ENCODE measurements at places on chromosomes 7 and 10.

- no peak for DNase-seq
These were observed 329.0 kb downstream of the RNLS start for GRCh38 chr10:88254091-88254490.

- DNase-seq, result peak; percentile 64
These were observed 28.7 kb downstream of the PNPLA8 start for GRCh38 chr7:108497082-108497725.

DNA sequence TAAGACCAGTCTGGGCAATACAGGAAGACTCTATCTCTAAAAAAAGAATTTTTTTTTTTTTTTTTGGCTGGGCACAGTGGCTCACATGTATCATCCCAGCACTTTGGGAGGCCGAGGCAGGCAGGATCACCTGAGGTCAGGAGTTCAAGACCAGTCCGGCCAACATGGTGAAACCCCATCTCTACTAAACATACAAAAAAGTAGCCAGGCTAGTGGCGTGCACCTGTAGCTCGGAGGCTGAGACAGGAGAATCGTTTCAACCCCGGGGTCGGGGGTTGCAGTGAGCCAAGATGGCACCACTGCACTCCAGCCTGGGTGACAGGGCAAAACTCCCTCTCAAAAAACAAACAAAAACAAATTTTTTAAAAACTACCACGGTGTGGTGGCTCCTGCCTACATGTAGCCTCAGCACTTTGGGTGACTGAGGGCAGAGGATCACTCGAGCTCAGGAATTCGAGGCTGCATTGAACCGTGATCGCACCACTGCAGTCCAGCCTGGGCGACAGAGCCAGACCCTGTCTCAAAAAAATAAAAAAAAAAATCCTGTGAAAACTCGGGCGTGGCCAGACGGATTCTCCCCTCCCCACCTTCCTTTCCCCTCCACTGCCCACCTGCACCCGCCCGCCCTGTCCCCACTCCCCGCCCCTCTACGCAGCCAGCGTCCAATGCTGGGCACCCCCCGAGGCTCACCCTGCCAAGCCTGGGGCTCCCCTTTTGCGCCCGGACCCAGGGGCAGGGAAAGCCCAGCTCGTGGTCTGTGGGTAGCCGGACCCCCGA lies 745 bp upstream of the ORAI2 start:
- no peak for DNase-seq

DNA sequence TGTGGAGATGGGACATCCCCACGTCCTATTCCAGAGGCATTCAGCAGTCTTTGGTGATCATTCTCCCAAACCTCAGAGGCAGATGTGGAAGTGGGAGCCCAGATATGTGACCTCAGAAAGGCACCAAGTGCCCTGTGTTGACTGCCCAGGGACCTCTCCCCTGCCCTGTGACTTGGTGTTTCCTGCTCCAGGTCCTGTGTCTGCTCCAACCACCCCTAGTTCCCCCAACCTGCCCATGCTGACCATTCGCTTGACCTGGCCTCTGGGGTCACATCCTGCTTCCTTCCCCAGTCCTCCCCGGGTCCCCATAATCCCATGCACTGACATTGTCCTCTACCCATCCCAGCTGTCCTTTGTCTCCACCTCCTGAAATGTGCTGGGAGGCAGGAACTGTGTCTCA lies 7.6 kb downstream of the CYP26A1 start:
- DNase-seq, result no peak

GRCh38 chr7:115008465-115009114 lies 86.7 kb downstream of the MDFIC start:
- no peak for DNase-seq

GRCh38 chr10:1597370-1598146 lies 139.8 kb downstream of the ADARB2 start:
- no peak for DNase-seq

GRCh38 chr7:23530405-23530804 lies 1.4 kb downstream of the TRA2A start:
- peak; percentile 34 for DNase-seq

GRCh38 chr7:30511973-30512662 lies 7.5 kb upstream of the GGCT start:
- DNase-seq, result no peak

- no peak for DNase-seq
These were observed 144.6 kb upstream of the COL1A2 start for GRCh38 chr7:94250124-94250523.

- DNase-seq, result no peak
These were observed 77.5 kb upstream of the SORCS3 start for GRCh38 chr10:104563548-104563947.

DNA sequence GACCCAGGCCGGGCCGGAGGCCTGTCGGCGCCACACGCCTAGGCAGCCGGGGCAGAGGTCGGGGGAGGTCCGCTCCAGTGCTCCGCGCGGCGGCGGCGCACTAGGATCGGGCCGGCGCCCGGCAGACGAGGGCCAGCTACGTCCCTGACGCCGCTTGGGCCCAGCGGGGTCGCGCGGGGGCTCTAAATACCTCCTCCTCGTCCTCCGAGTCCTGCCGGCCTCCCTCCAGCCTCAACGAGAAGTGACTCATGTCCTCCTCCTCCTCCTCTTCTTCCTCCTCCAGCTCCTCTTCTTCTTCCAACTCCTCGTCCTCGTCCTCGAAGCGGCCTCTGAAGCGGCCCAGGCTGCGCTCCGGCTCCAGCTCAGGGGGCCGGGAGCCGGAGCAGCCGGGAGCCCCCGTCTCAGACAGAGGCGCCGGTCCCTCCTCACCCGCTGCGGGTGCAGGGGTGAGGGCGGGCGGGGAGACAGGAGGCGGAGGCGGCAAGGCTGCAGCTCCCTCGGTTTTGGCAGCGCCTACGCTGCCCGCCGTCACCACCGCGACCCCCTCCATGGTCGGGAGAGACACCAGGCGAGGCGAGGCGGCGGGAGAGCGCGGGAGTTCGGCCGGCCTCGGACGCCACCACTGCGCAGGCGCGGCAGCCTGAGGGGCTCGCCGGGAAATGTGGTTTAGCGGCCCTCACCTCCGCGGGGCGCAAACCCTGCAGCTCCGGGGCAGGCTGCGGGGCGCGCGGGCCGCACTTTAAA lies at the start of gene PCGF6:
TSS of gene PCGF6 (minus strand) at position 624 of the 744 bp plus-strand sequence. CDS start at position 550, 74 bp downstream.
- peak; percentile 80 for DNase-seq

DNA sequence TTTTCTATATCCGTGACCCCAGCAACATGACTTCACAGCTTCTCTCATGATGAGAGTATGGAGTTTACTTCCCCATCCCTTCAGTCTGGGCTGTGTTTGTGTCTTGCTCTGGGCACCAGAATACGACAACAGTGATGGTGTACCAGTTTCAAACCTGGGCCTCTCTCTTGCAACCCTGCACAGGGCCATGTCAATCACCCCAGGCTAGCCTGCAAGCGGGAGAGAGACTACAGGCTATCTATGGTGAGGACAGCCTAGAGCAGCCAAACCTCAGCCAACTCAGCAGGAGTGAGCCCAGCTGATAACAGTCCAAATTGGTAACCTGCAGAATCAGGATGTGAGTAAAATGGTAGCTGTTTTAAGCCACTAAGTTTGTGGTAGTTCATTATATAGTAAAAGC lies 235.8 kb downstream of the CHCHD3 start:
- no peak for DNase-seq

DNA sequence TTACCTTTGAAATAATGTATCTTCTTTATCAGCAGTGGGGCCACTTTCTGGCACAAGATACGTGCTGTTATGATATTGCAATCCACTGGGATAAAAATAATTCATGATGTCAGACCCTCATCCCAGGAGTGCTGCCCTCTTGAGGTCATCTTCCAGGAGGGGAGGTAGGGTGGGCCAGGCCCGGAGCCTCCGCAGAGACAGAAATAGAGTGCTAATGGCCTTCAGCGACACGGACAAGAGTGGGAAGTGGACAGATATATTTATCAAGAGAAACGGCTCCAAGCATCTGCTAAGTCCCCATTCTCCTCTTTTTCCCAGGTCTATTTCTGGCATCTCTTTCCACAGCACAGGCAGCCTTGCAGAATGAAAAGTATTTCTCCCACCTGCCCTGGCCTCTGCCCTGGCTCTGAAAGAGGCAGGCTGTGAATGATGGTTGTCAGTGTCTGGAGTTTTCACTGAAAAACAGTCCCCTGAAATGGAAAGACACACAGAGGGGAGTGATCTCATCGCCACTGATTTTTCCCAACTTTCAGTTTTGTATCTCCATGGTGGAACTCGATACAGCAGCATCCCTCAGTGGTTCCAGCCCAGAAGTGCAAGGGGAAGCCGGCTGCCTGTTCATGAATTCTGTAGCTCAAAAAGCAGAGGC lies 251.7 kb upstream of the MYO3A start:
- no peak for DNase-seq

GRCh38 chr7:66152371-66153191 lies 37.9 kb downstream of the CRCP start:
- no peak for DNase-seq

- DNase-seq, result no peak
These were observed 15.5 kb downstream of the WAPL start for GRCh38 chr10:86506062-86506461.

GRCh38 chr7:2384354-2385243 lies 18.8 kb upstream of the CHST12 start:
- DNase-seq, result no peak

DNA sequence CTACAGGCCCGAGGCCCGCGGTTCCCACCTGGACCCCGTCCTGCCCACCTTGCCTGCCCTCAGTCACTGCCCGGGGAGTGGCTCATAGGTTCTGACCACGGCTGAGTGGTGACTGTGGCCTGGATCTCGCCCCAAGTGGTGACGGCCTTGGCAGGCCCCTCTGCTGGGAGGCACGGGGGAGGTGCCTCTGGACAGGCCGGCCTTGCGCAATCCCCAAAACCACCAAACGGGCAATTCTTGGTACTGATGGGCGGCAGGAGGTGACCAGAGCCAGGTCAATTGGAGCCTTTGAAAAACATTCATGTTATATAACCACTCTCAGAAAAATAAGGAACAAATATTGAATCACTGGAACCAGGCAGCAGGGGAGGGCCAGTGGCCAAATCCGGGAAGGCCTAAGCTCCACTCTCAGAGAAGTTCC lies 83.4 kb downstream of the PRKAG2 start:
- no peak for DNase-seq

- no peak for DNase-seq
These were observed 45.1 kb downstream of the PTN start for GRCh38 chr7:137298464-137298794.

GRCh38 chr10:30309403-30309802 lies 39.7 kb downstream of the MTPAP start:
- no peak for DNase-seq

DNA sequence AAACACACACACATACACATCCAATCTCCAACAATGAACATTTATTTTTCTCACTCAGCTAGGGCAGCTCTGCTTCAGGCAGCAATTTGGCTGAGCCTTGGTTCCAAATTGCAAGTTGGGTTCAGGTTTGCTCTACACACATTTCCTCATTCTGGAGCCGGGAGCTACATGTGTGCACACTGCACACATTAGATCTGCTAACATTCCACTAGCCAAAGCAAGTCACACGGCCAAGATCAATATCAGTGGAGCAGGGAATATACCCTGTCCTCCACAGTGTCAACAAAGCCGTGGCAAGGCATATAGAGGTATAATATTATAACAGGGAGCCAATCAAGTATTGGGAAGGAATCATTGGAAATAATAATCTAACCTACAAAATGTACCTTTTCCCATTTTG lies 57.5 kb upstream of the PPP1R3C start:
- DNase-seq, result no peak

- no peak for DNase-seq
These were observed 41.6 kb downstream of the FRMPD2 start for GRCh38 chr10:48232717-48233447.

DNA sequence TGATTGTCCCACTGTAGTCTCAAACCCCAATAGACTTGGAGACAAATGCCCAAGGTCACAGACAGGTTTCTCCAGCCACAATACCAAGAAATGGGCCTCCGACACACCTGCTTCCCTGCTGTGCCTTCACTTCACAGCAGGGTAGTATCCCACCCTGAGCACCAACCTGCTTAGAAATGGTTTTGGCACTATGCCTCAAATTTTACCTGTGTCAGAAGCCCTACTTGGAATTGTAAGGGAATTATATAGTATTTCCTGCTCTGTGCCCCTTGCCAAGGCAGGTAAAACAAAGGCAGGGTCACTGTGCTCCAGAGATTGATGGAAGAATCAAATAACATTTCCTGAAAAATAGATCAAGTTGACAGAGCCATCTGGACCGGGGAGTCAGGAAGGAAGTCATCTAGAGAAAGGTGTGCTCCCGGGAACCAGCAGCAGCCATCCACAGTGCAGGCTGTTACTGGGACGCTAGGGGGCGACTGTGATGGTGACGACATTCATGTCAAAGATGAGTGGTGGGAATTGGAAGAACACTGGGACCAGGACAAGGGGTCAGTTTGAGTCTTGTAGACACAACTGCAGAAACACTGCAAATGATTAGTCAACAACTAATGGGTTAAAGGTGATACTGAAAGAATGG lies 117.8 kb upstream of the AKR1E2 start:
- no peak for DNase-seq

GRCh38 chr10:28540145-28540544 lies 7.2 kb downstream of the WAC start:
- DNase-seq, result no peak

GRCh38 chr10:61452151-61452651 lies 980 bp downstream of the TMEM26 start:
- DNase-seq, result no peak

- DNase-seq, result no peak
These were observed 155.2 kb downstream of the MAGI2 start for GRCh38 chr7:79298145-79298760.

DNA sequence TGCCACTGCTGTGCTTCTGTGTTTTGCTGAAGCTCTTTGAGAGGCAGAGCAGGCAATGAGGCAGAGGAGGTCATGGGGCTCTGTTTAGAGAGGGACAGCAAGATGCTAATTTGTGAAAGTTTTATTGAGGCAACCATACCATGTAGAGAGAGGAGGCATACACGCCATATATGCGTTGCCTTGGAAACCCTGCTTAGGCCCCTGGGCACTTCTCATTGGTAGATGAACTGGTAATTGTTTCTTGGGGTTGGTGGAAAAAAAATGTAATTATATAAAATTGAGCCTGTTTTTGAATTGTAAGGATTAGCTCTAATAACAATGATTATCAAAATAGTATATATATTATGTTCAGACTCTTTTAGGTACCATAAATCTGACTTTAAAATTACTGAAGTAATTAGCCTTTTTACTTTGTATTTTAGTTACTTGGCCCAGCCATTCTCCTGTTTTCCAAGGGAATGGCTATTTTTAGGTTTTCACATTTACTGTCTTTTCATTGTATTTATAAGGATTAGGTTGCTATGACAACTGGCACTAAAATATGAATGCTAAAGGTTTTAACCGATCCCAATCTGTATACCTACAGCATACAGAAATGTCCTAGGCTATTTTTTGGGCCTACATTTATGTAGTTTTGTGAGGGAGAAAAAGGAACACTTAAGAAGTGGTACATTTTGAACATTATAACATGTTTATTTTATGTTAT lies 52.4 kb downstream of the BZW2 start:
- DNase-seq, result no peak

DNA sequence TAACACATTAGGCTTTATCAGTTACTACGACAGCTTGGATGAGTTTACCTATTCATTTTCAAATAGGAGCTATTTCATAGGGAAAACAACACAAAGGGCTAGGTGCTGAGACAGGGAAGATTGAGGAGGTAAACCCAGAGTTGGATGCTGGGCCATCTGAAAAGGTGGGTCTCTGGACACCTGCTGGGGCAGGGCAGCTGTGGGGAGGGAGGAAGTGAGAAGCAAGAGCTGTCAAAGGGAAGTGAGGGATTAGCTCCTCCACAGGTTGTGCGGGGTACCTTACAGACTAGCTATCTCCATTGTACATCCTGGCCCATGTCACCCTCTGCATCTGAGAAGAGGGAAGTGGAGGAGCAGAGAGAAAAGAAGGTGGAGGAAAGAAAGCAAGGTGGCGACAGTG lies 48.9 kb downstream of the BLNK start:
- DNase-seq, result no peak

All from memory B cell (primary cell).